ENCODE measurements at places on chromosomes 7 and 10.

- DNase-seq, result peak; percentile 21
Observed at GRCh38 chr10:5814110-5815107, 1.2 kb upstream of the GDI2 start.

DNA sequence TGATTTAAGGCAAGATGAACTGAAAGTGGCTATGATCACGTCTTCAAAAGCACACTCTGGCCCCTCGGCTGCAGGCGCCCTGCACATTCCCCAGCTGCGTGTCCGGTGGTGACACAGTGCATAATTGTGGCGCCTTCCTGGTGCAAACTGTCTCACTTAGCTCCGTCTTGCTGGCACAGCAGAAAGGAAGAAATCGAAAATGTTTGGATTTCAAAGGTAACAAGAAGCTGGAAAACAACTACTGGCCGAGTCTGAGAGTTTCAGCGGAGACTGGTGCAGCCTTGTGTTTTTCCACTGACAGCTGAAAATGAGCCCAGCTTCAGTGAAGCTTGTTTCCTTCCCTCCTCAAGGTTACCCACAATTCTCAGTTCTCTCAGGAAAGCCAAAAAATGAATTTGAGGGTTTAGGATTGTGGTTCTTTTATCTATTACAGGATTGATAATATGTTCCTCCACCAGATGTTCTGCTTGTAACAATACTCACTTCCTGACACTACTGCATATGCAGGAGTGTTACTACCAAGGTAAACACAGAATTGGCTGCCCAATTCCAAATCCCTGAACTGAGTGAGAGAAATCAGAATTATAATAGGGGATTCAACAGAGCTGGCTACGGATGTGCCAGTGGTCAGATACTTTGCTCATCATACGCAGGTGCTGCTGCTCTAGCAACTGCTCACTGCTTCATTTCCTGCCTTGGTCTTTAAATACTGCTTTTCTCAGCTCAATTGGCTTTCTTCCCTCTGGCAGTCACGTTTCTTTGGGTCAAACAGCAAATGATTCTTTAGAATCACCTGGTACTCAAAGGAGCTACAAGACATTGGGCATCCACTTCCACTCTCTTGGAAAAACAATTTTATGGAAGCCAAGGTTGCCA, 63.7 kb downstream of the TRUB1 start:
- DNase-seq, result no peak

GRCh38 chr7:151063212-151063561, 3.8 kb downstream of the SLC4A2 start:
- DNase-seq, result no peak

DNA sequence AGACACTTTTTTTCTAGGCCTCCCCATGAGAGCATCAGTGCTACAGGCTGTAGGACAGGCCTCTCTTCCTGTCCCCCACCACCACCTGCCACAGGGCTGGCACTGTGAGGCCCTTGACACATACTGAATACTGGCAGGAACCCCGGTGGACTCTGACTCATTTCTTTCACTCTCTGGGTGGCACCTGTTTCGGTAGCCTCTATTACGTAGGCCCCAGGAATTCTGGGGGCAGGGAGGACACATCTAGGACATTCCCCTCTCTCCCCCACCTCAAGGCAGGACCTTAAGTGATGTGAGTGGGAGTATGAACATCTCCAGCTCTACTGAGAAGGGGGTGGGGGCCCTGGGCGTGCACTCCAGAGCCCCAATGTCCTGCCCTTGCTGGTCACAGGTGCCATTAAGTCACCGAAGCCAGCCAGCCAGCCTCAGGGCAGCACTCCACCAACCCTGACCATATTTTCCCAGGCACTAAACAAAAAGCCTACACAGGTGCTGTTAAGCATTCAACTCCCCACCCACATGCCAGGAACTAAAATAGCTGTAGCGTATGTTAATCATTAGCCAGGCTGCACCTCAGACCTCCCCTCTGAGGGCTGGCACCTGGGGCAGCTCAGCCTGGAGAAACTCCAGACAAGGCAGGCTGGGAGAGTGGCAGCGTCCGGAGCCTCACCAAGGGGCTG, 8.9 kb downstream of the ANXA11 start:
- peak; percentile 58 for DNase-seq

- DNase-seq, result no peak
Observed at GRCh38 chr10:84360637-84361365, 32.4 kb downstream of the CCSER2 start.

GRCh38 chr10:22137542-22137941, 80.3 kb downstream of the EBLN1 start:
- no peak for DNase-seq

DNA sequence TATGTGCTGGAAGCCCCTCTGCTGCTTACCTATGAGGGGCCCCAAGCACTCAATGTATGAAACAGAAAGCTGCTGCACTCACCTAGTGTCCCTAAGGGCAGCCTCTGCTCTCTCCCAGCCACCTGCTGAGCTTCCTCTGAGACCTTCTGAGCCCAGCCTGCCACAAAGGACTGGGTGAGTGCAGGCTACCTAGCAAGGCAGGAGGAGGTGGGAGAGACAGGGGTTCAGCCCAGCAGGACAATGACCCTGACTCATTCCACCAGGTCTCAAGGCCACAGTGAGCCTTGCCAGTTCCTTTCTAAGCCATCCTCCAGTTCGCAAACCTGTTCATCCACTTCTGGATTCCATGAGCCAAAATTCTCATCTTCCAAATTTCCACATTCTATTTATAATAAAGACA, 16.3 kb downstream of the VOPP1 start:
- no peak for DNase-seq

- DNase-seq, result no peak
Observed at GRCh38 chr7:99211241-99211602, 3.3 kb upstream of the KPNA7 start.

- no peak for DNase-seq
Observed at GRCh38 chr7:50431316-50431715, 18.8 kb downstream of the FIGNL1 start.

GRCh38 chr7:149825567-149826343, 12.4 kb upstream of the ZNF862 start:
- no peak for DNase-seq

GRCh38 chr7:102888561-102889233, 24.1 kb upstream of the LRRC17 start:
- no peak for DNase-seq

DNA sequence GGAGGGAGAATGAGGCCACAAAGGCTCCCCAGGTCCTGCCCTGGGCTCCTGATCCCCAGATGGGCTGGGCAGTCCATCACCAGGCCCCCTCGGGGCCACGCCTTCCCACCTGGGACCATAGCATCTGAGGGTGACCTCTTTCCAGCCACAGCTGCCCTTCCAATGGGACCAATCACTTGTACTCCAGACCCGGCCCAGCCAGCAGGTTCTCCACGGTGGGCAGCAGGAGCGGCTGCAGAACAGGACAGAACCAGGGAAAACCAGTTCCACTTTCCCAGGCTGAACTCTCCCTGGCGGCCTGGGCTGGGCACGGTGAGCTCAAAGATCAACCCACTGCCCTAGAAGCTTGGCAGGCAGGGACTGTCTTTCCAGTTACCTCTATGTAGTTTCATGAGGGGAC, 257.6 kb downstream of the MAD1L1 start:
- DNase-seq, result no peak

DNA sequence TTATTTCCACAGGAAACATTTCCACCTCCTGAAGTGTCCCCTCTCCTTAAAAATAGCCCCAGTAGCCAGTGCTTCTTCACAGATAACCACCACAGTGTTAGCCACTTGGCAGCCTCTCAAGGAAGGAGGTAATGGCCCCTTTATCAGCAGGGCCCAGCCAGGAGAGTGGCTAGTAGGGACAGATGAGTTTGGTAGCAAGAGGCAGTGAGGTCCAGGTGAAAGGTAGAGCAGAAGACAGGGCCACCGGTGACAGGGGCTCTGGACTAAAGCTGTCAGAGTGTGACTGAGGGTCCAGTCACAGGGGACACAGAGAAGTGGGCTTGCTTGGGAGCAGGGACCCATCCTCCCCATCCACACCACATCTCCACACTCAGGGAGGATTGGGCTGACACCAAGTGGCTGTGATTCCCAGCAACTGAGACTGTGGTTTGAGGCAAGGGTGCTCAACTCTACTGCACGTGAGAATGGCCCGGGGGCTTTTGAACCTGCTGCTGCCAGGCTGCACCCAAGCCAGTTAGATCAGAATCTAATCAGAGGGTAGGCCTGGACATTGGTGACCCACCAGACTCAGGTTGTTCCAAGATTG, 52.2 kb downstream of the C10orf120 start:
- DNase-seq, result no peak

- no peak for DNase-seq
Observed at GRCh38 chr10:36094096-36094495, 452.0 kb upstream of the FZD8 start.

DNA sequence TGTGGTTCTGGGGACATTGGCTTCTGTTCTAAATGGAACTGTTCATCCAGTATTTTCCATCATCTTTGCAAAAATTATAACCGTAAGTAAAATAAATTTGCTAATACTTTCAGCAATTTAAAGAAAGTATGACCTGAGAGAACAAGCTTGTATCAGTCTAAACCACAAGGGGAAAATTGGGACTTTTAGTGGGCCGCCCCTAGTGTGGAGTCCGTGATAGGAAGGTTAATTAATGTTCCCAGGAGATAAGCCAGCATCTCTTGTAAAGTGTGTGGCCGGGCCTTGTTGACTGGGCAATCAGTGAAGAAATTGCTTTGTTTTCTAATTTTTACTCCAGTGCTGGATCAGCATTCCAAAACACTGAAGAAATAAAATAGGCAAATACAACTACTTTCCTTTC, 83.0 kb downstream of the ABCB5 start:
- no peak for DNase-seq

DNA sequence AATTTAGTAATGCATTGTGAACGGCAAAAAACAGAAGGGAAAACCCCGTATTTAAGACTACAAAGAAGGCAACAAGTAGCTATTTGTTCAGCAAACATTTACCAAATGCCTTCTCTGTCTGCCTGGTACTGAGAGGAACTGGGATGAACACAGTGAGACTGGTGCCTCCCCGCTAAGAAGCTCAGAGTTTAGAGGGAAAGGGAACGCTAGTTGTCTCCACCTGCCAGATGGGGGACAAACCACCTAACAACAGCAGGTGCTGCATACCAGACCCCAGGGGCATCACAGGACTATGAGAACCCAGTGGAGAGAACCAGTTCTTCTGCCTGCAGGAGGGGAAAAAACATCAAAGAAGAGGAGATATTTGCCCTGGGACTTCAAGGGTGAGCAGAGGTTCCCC, 147.1 kb downstream of the SLC25A13 start:
- DNase-seq, result no peak

GRCh38 chr10:78290131-78290750, 256.6 kb downstream of the RPS24 start:
- no peak for DNase-seq

DNA sequence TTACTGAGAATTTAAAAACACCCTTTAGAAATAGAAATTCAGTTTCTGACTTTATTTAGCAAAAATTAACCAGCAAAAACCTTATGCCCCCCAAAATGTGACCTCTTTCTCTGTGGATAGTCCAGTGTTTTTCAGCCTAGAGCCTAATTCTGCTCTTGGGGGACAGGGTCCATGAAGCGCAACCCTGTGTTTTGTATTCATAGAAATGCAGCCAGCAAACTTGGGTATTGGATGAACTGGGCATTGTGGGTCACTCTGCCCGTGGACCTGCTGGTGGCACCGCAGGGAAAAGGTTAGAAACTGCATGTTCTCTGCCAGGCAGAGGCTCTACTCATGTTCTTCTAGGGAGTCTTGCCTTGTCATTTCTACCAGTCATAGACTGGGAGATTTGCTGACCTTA, 787.4 kb upstream of the C7orf33 start:
- DNase-seq, result no peak

DNA sequence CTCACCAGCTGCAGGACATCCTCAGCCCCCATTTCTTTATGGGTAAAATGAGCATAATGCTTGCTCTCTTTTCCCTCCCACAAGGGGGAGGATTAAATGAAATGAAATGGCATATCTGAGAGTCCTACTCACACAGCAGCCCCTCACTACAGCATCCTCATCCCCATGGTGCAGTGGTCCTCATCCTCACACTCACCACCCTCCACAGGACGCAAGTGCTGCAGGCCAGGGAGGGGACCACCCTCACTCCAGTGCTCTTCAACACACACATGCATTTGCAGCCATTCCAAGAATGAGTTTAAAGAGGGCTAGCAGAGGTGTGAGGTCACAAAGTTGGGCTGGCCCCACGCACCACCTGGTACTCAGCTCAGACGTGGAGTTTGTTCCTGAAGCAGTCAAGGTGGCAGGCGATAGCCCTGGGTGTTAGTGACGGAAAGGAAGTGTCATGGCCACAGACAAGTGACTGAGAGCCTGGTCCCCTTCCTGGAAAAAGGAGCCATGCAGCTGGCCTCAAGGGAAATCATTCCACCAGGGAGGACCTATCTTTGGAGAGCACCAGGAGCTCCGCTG, 234.0 kb downstream of the TNS3 start:
- no peak for DNase-seq

- DNase-seq, result no peak
Observed at GRCh38 chr10:21169271-21169670, 272.2 kb upstream of the NEBL start.

DNA sequence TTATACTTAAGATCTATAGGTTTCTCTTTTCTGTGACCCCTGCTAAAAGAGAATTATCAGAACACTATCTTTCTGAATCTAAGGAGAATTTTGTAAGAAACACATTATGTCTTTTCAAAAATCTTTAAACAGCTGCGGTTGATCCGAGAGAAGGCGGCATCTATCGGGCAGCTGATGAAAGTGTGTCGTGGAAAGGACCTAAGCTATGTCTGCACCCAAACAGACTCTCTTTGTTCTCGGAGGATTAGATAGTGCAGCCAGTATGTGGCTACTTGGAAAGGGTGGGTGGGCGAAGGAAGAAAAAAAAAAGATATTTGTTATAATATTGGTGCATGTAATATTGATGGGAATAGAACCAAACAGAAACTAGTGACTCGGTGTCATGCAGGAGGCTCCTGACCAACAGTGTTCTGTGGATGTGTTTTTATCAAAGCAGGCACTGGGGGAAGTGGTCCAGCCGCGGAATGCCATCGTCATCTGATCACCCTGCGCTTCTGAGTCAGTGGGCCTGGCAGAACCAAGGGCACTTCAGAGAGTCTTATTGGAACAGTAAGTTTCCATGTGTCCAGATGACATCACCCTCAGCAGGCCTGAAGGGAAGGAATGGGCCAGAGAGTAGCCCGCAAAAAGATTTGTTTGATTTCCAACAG, 509.7 kb upstream of the AKR1E2 start:
- no peak for DNase-seq
